ENCODE measurements at places on chromosomes 12 and 14.

GRCh38 chr14:93892505-93892839 is 34.7 kb upstream of the FAM181A start:
- no peak for DNase-seq

DNA sequence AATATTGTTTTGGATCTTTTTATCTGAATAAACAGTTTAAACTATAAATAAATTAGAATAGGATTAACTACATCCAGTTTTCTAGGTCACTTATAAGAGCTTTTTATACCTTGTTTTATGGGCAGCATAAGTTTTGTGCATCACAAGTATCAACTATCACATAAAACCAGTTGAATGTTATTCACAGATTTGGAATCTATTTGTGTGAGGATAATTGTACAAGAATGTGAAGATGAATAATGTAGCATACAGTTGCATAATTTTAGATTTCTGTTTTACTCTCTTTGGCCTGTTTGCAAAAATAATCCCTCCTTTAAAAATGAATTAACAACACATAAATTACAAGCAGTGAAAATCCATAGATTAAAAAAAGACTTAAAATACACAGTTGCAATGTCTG is 88.8 kb downstream of the SCFD1 start:
- DNase-seq: no peak

GRCh38 chr14:74616996-74617700 is 5.1 kb upstream of the LTBP2 start:
- DNase-seq: no peak

DNA sequence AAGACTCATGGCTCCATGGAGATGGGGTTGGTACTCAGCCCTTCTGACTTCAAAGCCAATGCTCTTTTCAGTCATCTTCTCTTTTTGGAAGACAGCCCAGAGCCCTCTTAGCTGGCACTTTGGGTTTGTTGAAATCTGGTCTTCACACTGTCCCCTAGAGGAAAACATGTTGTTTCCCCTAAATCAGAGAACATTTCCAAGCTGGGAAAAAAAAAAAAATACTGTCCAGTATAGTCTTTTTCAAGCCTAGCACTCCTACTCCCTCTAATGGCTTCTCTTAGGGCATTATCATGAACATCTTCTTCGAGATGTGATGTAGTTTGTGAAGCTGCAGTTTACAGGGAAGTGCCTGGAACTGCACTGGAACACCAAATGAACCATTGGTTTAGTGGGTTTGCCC is 3.0 kb upstream of the ZC3H14 start:
- DNase-seq: no peak

GRCh38 chr14:82776958-82777357 is 1243.3 kb upstream of the SEL1L start:
- no peak for DNase-seq

DNA sequence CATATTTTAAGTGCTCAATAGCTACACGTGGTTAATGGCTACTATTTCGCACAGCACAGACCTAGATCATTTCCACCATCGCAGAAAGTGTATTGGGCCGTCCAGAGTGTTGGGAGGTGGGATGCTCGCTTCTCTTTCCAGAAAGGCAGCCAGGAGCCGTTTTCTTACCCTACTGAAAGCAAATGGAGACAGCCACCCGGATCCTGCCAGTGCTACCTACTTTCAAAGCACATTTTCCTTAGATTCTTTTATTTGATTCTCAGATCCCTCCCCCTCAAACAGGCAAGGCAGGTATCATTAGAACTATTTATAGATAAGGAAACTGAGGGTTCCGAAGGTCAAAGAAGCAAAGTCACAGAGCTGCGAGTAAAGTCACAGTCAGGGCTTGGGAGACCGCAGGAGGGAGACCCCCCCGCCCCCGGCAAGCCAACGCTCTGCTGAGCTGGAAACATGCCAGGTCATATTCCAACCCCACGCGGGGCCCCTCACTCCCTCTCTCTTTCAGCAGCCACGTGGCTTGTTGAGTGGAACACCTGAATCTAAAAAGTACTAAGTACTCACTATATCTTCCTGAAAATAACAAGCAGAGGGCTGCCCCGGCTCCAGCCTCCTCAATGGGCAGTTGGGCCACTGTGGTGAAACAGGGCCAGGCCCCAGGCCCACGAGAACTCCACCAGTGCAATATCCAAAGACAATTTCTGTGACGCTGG is 36.2 kb downstream of the PRIMA1 start:
- DNase-seq: no peak

- no peak for DNase-seq
Observed at GRCh38 chr14:58571769-58572472, 65.8 kb upstream of the DACT1 start.

DNA sequence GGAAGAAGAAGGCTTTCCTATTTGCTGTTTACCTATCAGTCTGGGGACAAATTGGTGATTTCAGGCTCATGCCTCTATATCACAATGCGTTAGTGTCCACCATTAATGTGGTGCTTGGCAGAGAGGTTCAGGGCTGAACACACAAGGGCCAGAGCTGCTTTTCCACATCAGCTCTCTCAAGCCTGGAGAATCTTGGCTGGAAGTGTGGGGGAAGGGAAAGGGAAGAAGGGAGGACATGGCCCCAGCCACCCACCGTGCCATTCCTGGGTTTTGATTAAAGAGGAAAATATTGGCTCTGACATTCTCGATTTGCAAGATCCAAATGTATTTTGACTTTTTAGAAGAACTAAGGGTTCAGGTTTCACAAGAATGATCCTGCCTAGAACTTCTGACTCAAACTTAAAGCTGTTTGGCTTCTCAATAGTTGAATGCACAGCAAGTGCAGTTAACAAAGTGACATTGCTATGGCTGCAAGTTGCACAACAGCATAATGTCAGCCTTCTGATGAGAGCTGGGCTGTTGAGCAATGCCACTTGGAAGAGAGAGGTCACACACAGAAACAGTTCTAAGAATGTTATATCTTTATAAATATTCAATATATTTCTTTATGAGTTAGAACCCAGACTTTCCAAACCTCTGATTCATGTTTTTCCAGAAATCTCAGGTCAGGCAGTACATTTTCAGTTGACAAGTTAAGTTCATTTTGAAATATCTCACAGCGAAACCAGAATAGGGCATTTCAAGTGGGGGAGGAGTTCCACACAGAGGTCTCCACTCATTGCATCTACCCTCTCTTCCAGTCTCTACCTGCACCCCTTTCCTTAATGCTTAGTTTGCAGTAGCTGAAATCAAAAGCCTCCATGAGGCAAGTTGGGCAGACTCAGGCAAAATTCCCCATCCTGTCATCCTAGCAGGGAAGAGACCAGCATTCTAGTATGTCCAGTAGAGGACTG is 25.3 kb downstream of the IGF1 start:
- no peak for DNase-seq

GRCh38 chr14:71441126-71441525 is 491.1 kb upstream of the RGS6 start:
- no peak for DNase-seq

GRCh38 chr12:47078733-47079467 is 521 bp upstream of the PCED1B start:
- DNase-seq: peak; percentile 22

DNA sequence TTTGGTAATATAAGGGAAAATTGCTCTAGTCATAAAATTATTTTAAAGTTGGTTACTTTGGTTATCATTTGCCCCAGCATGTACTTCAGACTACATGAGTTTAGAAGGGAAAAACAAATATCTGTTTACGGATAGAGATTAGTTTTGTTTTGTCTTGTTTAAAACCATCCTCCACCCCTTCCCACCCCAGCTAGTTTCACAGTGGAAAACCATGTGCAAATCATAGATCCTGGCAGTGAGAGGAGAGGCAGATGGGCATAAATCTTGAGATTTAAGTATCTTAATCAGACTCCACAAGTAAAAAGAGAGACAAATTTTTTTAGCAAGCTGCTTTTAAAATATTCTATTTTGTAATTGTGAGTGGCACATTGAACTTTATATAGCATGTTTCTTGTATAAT is 424.7 kb downstream of the TMEM117 start:
- DNase-seq: no peak

- no peak for DNase-seq
Observed at GRCh38 chr14:64210216-64210615, 84.0 kb downstream of the ESR2 start.

DNA sequence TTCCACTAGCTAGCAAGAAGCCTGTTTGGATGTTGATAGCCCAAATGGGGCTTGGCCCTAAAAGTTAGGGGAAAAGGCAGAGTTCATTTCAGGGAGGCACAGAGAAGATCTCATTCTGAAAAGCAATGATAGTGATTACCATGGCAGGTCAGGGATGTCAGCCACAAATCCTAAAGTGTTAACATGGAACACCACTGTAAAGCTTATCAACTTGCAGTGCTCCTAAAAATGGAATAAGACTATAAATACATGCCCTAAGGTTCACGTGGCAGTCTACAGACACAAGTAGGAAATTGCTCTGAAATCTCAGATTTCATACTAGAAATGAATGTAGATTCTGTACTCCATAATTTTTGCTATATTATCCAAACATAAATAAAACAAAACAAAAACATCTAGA is 280.0 kb upstream of the E2F7 start:
- no peak for DNase-seq

DNA sequence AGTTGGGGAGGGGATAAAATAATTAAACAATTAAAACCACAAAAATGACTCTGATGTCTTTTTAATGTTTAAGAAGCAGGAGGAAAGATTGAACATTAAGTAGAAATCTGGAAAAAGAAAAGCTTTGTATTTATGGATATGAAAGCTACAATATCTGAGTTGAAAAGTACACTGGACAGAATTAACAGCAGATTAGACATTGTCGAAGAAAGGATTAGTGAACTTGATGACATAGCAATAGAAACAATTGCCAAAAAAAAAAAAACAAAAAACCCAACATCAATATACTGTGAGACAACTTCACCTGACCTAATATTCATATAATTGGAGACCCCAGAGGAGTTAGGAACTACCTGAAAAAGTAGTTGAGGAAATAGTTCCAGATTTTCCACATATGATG is 289.5 kb upstream of the RGS6 start:
- DNase-seq: no peak

DNA sequence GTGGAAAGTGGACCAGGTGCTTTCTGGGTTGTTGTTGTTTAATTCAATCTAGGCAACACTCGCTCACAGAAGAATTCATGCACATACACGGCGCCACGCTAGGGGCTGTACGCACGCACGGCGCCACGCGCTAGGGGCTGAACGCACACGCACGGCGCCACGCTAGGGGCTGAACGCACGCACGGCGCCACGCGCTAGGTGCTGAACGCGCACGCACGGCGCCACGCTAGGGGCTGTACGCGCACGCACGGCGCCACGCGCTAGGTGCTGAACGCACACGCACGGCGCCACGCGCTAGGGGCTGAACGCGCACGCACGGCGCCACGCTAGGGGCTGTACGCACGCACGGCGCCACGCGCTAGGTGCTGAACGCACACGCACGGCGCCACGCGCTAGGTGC is 54.3 kb downstream of the NINJ2 start:
- DNase-seq: no peak

DNA sequence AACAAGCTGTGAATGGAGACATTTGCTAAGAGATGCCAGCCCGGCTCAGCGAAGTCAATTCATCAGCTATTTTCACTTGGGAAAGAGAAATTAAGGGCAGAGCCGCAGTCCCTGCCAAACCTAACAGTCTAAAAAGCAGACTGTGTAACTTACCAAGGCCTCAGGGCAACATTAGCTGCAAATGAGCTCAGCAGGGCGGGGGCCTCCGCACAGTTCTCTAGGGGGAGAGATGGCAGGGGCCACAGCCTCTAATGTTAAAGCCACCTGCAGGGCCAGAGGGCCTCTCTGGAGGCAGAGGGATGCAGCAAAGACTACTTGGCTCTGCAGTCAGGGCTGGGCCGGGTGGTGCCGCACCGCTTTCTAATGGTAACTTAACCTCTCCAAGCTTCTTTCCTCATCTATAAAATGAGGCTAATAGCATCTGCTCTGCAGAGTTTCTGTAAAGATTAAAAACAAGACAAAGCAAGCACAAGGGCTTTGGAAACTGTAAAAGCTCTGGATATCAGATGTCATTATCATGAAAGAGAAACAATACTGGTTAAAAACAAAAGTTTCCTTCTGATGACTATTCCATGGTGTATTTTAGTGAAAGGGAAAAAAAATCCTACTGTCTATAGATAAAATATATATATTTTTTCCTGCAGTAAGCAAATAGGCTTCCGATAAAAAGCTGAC is 13.4 kb upstream of the GPRC5A start:
- no peak for DNase-seq

GRCh38 chr12:132077322-132078100 is 66.6 kb downstream of the DDX51 start:
- no peak for DNase-seq

- no peak for DNase-seq
Observed at GRCh38 chr14:99394602-99395156, 86.0 kb downstream of the SETD3 start.

DNA sequence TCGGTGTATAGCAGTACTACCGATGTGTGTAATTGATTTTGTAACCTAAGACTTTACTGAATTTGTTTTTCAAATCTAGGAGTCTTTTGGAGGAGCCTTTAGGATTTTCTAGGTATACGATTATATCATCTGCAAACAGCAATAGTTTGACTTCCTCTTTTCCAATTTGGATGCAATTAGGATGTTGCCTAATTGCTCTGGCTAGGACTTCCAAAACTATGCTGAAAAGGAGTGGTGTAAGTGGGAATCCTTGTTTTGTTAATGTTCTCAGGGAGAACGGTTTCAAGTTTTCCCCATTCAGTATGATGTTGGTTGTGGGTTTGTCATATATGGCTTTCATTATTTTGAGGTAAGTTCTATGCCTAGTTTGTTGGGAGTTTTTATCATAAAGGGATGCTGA is 171.6 kb upstream of the PDE3A start:
- DNase-seq: no peak

- DNase-seq: no peak
Observed at GRCh38 chr12:19369691-19370148, 69.6 kb upstream of the AEBP2 start.

Data from germinal center (tissue), 1 donor.